Stimulated activated CD4-positive, alpha-beta T cell treated with anti-CD3 and anti-CD28 coated beads, TNF-alpha, amount 100 ng/mL, for 4 hours (primary cell): ENCODE measurements at places on chromosomes 6 and 20.

DNA sequence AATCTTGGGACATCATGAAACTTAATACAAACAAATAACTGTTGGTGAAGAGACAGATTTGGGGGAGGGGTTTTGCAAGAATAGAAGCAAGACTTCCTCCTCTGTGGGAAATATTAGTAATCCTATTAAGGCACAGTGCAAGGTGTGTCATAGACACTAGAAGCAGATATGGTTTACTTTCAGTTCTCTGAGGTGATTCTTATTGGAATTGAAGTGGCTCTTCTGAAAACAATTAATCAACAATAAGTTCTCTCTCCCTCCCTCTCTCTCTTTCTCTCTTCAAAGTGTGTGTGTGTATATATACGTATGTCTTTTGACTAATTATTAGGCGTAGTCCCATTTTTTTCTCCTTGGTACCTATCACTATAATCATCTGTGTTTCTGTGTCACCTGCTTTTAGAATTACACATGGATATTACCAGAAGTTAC, 99.8 kb downstream of the HIVEP2 start:
- DNase-seq = no peak

DNA sequence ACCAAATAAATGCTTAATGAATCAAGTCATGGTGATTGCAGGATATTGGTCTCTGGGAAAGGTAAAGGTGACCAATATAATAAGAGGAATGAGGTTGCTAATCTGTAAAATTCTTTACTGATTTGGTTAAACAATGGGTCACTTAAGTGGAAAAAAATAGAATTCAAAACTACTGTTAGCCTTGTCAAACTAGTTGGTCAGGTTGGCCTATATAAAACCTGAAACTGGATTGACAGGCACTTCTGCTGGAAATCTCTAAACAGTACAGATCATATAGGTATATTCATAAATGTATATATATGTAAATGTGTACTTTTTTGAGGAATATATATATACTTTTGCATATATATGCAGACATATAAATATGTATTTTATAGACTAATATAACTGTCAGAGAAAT, 19.7 kb downstream of the PLCB4 start:
- DNase-seq = no peak

DNA sequence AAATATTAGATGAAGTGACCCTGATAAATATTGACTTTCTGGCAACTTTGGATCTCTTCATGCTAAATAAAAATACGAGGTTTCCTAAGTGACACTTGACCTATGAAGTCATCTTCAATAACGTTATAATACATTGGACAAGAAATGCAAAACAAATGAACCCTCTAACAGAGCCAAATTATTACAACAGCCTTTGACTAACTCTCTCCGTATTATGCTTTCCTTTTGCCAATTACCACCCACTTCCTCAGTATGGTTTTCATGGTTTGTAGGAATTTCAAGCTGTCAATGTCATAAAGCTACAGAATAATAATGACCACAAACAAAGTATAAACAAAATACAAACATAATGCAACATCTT, 210.5 kb downstream of the MOXD1 start:
- no peak for DNase-seq

DNA sequence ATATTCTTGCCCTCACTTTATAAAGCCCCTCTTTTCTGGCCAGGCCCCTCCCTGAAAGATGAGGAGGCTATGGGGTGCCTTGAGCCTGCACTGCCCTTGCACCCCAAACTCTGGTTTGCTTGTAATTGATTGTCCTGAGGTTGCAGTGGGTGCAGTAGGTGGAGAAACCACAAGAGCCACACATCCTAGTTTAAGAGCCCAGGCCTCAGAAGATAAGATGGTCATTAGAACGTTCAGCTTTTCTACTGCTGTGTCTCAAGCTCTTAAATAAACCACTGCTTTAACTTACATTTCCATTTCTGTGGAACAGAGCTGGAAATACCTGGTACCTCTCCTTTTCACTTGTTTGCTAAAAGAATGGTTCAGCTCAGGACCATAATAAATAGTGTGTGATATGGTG, 9.0 kb downstream of the MRAP2 start:
- no peak for DNase-seq

- DNase-seq = no peak
Measured at GRCh38 chr6:42093582-42094329, 43.4 kb downstream of the TAF8 start.

DNA sequence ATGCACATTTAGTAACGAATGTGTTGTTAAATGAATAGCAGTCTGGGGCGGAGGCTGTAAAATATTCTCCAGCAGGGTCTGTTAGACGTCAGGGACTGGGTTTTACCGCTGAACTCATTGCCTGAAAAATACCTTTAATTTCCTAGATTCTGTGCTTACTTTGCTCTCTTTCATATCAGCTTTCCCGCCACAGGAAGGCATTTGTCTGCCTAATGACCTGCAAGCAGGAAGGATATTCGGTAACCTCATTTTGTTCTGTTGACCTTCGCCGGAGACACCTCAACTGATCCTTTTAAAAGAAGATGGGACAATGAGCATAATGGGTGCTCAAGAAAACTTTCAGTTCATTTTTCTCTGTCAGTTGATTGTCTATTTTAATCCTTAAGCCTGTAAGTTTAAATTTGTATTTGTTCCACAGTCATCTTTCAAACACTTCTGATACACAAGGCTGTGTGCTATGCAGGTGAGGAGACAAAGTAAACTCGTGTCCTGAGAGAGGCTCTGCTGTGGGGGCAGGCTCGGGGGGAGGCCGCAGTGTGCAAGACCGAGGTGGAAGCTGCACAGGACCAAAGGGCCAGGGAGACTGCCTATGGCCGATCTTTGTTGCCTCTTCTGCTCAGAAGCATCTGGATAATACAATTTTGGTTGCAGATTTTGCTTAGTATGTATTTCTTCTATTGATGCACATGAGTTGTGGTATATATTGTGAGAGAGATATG, 27.4 kb upstream of the SIM1 start:
- no peak for DNase-seq

DNA sequence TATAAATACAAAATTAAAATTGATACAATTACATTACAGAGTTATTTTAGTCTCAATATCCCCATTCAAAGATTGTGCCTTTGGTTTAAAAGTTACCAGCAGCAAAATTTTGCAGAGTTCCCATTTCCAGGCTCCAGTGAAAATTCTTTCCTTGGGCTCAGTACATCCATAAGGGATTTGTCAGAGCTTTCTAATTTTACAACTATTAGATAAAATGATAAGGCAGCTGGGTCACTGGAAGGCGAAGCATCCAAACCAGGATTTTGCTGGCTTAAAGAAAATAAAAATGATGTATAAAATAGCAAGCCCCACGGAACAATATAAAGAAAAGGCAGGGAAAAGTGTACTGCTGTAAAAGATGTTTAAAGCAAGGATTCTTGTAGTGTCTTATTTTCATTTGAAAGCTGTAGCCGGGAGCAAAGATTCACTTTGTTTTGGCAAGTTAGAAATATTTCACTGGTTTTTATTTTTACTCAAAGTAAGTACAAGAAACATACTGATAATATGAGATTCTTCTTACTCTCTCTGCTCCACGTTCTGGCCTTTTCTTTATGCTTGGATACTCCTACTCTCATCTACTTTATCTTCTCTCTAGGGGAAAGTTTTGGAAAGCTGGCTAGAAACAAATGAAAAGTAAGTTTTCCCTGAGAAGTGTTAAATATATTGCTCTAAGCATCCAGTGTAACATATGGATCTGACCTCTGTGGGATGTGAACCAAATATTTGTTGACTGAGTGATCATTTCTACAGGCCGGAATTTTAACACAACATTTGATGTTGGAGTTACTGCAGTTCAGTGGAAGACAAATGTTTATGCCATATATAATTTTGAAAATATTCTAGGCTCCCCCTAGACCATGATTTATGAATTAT, 488.4 kb downstream of the PHF3 start:
- no peak for DNase-seq

- DNase-seq = no peak
Measured at GRCh38 chr6:35360349-35361138, 18.2 kb downstream of the PPARD start.

DNA sequence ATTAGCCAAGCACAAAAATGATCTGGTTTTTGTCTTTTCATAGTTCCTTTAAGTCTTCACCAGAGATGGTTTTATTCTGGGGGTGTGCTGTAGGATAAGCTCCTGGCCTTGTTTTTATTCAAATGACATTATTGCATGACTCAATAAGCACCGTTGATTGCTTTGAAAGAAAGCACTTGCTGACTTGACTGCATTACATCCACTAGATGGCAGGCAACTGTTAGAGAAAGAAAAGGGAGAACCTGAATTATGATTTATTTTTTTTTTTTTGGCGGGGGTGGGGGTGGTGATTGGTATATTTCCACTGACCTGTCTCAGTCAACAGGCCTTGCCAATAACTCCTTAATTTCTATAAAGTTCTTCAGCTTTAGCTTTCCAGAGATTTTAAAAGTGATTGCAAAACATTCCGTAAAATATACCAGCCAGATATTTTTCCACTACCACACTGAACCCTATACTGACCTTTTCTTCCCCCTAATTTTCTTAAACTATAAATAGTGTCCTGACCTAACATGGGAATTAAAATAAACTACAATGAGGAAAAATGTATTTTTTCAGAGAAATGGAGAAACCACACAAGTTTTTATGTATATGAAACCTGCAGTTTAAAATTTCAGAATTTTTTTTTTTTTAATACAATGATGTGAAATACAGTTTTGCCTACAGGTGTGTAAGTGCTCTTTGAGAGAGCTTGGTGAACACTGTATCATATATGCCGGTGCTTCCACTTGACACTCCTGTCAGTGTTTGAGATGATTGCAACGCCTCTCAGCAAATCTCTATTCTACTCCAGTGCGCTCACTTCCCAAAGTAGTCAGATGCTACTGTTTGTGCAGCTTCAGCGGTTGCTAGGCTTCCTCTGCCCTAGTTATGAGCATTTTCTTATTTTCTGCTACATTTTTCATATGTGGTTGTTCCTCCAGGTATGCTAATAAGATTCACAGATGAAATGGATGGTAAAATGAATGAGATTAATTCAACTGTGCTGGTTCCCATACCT, 274.3 kb downstream of the CD109 start:
- no peak for DNase-seq

GRCh38 chr6:146336191-146336590, 207.4 kb upstream of the RAB32 start:
- DNase-seq = no peak

GRCh38 chr6:14865531-14866100, 380.3 kb upstream of the JARID2 start:
- DNase-seq = no peak

DNA sequence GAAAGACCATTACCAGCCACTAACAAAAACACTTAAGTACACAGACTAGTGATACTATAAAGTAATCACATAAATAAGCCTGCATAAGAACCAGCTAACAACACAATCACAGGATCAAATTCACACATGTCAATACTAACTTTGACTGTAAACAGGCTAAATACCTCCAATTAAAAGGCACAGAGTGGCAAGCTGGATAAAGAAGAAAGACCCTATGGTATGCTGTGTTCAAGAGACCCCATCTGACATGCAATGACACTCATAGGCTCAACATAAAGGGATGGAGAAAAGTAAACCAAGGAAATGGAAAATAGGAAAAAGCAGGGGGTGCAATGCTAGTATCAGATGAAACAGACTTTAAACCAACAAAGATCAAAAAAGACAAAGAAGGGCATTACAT, 631.8 kb upstream of the NOX3 start:
- no peak for DNase-seq

DNA sequence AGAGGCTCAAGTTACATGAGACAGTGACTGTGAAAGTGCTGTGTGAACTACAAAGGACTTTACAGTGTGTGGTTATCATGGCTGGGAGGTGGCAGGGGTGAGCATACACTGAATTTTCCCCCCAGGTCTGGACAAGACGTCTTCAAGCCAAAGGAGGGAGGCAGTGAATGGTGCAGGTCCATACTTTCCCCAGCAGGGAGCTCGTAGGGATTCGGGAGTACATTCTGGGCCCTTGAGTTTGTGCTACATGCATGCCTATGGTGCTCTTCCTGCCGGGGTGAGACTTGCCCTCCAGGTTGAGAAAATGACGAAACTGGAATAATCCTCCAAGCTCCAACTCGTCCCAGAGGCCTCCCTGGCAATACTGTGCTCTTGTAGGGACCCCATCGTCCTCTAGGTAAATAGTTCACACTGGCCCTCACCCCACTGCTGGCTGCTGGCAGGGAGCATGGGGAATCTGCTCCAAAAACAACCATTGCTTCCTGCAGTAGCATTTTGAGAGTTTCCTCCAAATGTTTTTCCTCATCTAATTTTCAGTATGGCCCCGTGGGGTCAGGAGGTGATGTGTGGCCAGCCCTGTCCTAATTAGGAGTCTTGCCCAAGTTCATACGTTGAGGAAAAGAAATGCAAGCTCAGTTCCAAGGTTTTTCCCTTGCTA, 57.6 kb downstream of the ZNF831 start:
- no peak for DNase-seq

DNA sequence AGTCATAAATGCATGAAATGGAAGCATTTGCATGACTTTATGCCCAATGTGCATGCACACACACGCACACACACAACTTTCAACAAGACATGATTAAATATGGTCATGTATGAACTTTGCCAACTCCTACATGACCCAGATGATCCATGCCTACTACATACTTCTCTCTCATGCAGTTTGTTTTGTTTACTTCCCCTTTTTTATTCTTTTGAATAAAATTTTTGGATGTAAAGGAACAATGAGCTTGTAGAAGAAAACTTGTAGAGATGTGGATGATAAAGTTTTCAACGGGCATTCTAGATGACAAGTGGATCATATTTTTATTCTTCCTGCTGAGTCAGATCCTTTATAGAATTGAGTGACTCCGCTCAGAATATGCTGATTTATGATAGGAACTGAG, 50.8 kb upstream of the AIG1 start:
- DNase-seq = no peak
